ENCODE measurements at places on chromosomes 7 and 10.

GRCh38 chr10:108753326-108753725 lies 1170.0 kb downstream of the XPNPEP1 start:
- DNase-seq = no peak

GRCh38 chr10:51667678-51668335 lies 31.6 kb downstream of the CSTF2T start:
- DNase-seq = no peak

GRCh38 chr10:132539431-132539839 lies 1.8 kb downstream of the INPP5A start:
- DNase-seq = peak; percentile 25

GRCh38 chr7:26193432-26194207 lies 6.9 kb downstream of the HNRNPA2B1 start:
- DNase-seq = no peak

GRCh38 chr10:100163704-100164621 lies 21.9 kb downstream of the ERLIN1 start:
- no peak for DNase-seq

- peak; percentile 63 for DNase-seq
Measured at GRCh38 chr10:18681366-18681765, 22.1 kb downstream of the ARL5B start.

GRCh38 chr7:129553899-129554461 lies 51.6 kb downstream of the SMKR1 start:
- DNase-seq = no peak

- DNase-seq = peak; percentile 98
Measured at GRCh38 chr7:84524714-84525694, 330.4 kb upstream of the SEMA3A start.

GRCh38 chr10:61798713-61799112 lies 102.8 kb upstream of the ARID5B start:
- DNase-seq = no peak

DNA sequence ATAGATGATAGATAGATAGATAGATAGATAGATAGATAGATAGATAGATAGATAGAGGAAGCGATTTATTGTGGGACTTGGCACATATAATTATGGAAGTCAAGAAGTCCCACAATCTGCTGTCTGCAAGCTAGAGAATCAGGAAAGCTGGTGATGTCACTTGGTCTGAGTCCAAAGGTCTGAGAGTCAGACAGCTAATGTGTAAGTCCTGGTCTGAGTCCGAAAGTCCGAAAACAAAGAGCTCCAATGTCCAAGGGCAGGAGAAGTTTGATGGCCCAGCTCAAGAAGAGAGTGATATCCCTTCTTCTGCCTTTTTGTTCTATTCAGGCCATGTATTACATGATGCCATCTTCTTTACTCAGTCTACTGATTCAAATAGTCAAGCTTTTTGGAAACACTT lies 53.8 kb upstream of the TCF7L2 start:
- DNase-seq = no peak

GRCh38 chr10:82949816-82950575 lies 1075.0 kb downstream of the NRG3 start:
- no peak for DNase-seq

All from fibroblast of gingiva (primary cell).